Activated gamma-delta T cell treated with anti-CD3 and anti-CD28 coated beads, Interleukin-2, amount 50 U/mL, for 16 hours (primary cell): ENCODE measurements at places on chromosomes 16 and 17.

DNA sequence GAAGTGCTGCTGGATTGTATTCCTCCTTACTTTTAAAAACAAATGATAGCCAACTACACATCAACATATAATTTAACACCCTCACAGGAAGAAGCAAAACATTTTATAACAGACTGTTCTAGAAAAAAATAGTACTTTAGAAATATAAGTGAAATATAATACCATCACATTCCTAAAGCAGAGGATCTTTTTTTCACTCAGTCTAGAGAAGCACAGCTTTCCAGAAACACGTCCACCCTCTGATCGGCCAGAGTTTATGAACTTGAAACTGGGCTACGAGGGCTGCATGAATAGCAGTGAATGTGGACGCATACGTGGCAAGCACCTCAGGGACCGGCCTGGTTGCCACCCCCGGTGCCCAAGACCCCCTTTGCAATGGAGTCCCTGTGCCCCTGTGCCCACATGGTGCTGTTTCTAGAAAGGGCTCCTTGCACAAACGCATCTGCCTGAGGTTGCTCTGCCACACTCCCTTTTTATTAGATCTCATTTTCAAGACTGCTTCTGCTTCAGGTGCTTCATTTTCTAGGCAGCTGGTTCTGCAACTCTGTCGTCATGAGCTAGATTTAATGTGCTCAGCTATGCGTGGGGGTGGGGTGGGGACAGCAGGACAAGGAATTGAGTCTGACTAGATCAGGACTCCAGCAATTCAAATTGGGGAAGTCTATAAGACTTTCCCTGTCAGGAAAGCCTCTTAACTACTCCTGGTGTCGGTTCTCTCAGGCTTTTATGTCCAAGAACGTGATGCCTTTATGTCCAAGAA, 29.1 kb upstream of the ERN1 start:
- DNase-seq, result no peak

DNA sequence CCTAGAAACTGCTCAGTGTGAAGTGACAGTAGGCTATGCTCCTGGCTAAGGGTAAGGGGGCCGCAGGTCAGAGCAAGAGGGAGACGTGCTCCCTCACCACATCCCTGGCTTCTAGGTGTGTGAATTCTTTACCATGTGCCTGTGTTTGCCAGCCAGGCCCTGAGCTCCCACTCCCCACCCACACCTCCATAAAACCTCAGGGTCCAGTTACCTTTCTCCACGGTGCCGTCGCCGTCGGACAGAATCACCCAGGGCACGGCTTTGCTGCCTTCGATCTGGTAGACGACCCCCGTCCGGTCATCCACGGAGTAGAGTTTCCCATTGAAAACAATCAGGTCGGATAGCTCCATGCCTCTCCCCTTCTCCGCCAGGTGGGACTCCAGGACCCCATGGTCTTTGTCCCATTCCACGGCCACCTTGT, 12.8 kb downstream of the CANT1 start:
- no peak for DNase-seq

- DNase-seq, result peak; percentile 7
Measured at GRCh38 chr17:3535253-3535995, 22.2 kb downstream of the TRPV3 start.

DNA sequence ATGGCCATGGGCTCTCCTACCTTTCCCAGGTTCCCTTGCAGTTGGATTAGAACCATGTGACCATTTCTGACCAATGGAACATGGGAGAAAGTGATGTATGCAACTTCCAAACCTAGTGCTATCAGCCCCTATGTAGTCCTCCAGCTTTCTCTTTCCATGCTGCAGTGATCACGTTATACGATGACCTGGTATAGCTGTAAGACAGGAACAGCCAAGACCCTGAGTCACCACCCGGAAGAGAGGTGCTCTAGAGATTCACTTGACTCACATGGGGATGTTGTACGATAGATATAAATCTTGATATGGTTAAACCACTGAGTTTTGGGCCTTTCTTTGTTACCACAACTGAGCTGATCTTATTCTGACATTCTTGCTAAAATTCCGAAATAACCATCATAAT, 65.1 kb downstream of the NOG start:
- DNase-seq, result no peak

DNA sequence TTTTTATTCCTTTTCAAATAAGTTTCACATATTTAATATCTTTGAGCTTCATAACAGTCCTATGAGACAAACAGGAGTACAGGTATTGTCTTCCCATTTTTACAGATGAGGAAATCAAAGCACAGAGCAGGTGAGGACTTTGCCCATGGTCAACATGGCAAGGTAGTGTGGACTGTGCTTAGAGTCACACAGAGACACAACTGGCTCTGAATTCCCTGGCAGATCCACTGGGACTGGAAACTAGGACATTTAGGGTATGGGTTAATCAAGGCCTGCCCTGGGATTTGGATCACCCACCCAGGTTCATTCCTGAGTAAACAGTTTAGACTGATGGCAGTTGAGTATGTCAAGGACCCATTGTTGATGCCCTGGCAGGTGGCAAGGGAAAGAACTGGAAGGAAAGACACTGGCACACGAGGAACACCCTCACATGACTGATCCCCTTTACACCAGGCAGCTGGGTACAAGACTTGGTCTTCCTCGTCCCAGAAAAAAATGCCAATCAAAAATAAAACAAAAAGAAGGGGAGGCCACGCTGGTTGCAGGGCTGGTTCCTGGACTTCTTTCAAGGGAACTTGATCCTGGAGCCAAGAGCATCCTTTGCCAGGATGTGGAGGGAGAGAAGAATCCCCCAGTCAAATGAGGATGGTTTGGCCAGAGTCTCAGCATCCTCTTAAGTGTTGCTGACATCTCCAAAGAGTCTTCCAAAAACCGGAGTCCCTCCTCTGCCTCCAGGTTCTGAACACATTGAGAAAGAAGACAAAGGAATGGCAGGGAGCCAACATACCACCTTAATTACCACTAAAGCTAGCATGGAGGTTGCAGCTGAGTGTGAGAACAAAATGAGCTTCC, 34.9 kb downstream of the CHD9 start:
- DNase-seq, result no peak

GRCh38 chr17:56314026-56314425, 160.8 kb downstream of the ANKFN1 start:
- DNase-seq, result no peak

DNA sequence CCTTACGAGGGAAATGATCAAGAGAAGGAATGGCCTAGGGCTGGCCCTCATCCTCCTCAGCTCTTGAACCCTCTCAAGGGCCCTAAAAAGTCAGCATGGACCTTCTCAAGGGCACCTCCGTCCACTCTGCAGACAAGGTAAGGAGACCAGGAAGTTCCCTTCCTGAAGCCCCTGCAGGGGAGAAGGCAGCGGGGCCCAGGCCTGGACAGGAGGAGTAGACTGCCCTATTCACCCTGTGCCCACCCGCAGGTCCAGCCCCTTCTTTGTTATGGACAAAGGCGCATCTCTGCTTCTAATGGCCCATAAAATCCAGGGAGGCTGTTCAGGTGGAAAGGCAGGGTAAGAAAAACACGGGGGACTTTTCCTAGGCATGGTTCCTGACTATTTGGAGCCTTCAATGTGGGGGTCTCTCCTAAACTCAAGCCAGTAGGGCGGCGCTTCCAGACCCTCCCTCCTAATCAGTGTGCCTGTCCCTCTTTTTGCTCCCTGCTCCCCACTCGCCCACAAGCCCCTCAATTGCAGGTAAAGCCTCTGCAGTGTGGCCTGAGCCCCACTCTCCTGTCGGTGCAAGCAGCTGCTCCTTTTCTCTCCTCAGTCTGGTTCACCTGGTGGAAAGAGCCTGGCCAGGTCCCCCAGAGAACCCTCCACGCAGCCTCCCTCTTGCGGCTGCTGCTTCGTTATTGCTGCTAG, 28.2 kb downstream of the AXIN2 start:
- no peak for DNase-seq

DNA sequence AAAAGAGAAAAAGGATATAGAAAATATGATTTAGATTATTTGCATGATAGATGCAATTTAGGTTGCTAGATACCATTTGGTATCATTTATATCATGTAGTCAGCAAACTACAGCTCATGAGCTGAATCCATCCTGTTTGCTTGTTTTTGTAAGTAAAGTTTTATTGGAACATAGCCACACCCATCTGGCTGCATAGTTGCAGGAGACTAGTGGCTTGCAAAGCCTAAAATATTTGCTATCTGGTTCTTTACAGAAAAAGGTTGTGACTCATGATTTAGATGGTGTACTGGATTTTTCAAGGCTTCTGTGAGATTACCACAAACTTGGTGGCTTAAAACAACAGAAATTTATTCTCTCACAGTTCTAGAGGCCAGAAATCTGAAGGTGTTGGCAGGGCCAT, 49.9 kb downstream of the MAP2K4 start:
- no peak for DNase-seq

DNA sequence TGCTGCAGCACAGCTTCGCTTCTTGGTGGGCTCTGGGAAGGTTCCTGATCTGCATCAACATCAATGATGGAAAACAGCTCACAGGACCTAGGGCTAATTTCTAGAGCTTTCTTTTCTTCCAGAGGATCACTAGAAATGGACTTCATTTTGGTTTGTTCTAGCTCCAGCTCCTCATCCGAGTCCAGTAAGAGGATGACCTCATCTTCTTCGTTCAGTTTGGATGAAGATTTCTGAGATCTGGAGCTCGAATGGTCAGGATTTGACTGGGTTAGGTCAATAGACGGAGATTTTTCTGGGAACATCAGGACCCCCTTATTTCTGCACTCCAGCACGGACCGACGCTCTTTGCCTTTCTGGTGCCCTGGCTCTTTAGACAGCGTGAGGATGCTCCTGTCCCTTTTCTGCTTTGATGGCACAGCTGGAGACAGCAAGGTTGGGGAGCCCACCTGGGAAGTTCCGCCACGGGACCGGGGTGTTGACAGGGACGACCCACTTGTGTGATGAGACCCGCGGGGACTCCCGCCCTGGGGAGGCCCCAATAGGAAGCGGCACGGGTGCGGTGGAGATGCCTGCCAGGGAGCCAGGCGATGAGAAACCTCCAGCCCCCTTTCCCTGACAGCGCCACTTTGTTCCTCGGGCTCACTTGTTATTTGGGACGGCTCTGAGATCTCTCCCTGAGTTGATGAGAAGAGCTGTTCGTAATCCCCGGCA, 12.9 kb upstream of the NLRC3 start:
- DNase-seq, result no peak

- DNase-seq, result no peak
Measured at GRCh38 chr17:42783062-42783790, 2.8 kb downstream of the WNK4 start.

GRCh38 chr17:1006054-1006453, 9.1 kb downstream of the TIMM22 start:
- no peak for DNase-seq

DNA sequence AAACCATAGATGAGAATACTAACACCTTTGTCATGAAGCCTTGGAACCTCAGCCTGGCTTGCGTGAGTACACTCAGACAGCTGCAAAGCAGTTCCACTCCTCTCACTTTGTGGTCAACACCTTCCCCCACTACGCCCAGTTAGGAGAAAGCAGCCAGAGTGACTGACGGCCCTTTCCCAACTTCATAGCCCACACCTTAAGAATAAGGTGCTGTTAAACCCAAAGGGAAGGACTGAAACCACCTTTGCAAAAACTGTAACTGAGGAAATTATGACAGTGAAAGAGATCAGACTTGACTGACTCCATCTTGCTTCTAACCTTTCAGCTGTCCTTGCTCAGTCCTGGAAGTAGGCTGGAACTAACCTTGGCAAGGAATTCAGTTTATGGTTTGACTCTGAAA, 13.7 kb downstream of the N4BP1 start:
- peak; percentile 57 for DNase-seq

DNA sequence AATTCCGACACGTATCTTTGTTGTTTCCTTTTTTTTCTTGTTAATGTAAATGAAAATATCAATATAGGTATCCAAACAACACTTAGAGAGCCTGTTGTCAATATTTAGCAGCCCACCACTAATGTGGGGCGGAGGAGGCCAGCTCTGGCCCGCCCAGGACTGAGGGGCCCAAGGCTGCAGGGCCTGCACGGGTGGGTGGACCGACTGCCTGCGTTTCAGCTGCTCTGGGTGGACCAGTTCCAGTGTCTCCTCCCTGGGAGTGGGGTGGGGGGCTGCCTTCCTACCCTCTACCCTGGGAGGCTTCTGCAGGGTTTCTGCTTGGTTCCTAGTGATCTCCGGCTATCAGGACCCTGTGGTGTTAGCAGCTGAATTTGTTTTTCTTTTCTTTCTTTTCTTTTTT, 15.9 kb upstream of the ADGRG1 start:
- DNase-seq, result no peak

DNA sequence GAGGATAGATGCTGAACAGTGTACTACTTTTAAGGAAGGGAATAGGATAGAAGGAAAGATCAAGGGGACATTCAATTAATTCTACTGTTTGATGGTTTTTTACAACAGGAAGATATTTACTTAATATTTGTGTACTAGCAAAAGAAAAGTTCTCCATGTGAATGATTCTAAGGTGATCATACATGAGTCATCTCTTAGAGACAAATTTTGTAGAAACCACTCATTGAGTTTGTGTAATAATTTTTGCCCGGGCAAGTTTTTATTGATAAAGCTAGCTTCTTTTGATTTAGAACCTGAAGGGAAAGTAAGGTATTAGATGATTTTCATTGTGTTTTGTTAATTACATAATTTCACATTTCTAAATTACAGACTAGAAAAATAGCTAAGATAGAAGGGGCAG, 172.8 kb upstream of the PSMD7 start:
- no peak for DNase-seq

DNA sequence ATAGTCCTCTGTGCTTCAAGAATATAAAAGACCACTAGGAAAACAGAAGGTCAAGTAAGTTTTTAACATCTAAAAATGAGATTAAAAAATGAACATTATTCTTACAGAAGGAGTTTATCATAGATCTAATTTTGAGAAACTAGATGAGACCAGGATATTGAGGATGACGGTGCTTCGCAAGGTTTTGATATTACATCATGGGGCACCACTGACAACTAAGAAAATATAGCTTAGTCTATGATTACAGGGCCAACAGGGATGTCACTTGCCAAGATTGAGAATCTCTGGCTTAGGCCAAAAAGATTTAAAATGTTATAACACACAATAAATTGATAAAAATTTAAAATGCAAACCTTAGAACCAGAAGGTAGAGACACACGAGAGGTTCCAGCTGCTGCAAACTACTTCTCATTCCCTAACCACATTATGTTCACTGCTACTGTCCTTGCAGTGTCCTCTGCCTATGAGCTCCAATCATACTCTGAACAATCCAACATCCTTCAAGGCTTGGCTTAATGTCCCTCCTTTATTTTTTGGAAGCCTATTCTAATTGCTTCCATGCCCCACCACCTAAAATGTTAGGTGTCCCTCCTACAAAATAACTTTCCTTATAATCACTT, 33.2 kb downstream of the USP32 start:
- no peak for DNase-seq

DNA sequence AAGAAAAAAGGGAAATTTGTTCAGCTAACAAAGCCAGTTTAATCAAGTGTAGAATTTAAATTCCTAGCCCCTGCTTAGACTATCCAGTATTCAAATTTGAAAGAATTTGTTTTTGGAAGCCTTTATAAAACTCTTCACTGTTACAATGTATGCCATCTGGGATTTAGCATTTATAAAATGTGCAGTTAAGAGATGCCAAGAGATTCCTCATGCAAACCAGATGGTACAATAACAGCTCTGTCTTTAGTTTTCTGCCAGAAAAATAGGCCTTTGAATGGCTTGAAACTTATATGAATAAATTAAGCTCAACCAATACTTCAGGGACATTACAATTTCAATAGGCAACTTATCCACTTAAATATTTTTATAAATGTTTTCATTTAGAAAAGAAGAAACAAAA, 6.8 kb upstream of the ANKS4B start:
- DNase-seq, result no peak
